CD8-positive, alpha-beta T cell (primary cell): ENCODE measurements at places on chromosomes 3 and 15.
A peak's percentile ranks its signal among the peaks of the same experiment; 100 is the strongest.

DNA sequence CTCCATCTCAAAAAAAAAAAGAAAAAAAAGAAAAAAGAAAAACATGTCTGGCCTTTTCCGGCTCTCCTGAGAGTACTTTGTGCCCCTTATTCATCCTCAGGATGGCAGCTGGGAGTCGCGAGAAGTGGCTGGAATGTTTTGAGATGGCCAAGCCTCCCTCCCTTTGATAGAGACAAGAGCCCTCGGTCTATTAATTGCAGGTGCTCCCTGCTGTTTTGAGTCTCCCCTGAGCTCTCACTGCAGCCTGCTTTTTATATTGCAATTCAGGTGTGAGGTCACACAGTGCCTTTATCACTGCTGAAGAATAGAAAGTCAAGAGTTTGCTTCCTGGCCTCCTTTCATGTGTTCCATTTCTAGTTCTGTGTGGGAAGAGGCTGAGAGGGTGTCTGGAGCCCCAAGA lies 10.9 kb downstream of the CA12 start:
- no peak for DNase-seq

DNA sequence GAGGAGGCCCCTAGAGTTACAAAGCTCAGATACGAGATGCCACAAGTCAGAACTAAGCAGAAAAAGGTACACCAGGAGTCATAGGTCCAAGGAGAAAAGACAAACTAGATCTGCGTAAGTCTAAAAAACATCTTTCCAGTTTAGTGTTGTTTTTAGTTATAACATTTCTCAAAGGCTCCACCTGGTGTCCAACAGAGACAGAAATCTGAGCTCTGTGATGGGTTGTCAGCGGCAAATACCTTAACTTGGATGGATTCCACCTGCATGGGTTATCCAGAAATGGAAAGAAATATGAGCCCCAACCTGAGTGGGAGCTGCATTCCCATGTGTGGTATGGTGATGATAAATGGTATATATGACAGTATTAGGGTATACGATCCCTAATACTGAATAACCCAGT lies 238.6 kb upstream of the CHRM5 start:
- no peak for DNase-seq

GRCh38 chr3:80785475-80785874 lies 976.0 kb downstream of the GBE1 start:
- DNase-seq: no peak

- DNase-seq: peak; percentile 77
Observed at GRCh38 chr3:10164546-10165393, at the start of gene IRAK2. Gene IRAK2 (plus strand): TSS chr3:10164919. CDS start chr3:10164955, 36 bp downstream.

DNA sequence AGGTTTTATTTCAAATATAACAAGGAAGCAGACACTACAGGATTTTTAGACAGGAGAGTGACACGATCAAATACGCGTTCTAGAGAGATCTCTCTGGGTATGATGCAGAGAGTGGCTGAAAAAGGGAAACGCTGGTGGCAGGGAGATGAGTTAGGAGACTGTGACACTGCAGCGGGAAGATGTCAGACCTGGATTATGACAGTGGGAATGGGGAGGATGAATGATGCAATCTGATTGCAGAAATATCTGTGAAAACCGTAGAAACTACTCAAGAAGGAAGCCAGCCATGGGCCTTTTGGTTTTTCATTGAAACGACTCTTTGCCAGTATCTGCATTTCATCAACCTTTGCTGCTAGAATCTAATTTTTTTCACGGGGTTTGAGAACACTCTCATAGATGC lies 157.9 kb downstream of the FAM43A start:
- no peak for DNase-seq

DNA sequence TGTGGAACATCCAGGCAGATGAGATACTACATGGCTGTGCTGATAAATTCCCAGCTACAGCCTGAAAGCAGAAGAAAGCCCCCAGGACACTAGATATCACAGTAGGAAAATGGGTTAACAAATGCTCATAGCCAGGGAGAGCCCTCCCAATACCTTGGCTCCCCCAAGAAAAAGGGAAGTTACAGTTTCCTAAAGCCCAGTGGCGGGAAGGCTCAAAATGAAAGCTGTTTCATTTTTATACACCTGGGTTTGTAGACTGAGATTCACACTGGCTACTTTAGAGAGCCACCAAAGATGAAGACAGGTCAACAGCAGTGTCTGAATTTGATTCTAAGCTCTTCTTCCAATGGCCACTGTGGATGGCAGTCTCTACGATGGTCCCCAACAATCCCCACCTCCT lies 55.0 kb upstream of the TOPAZ1 start:
- no peak for DNase-seq
